Activated CD4-positive, alpha-beta T cell treated with anti-CD3 and anti-CD28 coated beads for 24 hours (primary cell): ENCODE measurements at places on chromosomes 5 and 9.

GRCh38 chr5:153352685-153353219 lies 137.7 kb upstream of the GRIA1 start:
- peak; percentile 1 for DNase-seq

GRCh38 chr9:112605963-112606699 lies 111.8 kb downstream of the INIP start:
- no peak for DNase-seq

- no peak for DNase-seq
Observed at GRCh38 chr9:120688758-120689157, 25.5 kb downstream of the MEGF9 start.

GRCh38 chr9:115098226-115098965 lies 19.6 kb downstream of the TNC start:
- no peak for DNase-seq

DNA sequence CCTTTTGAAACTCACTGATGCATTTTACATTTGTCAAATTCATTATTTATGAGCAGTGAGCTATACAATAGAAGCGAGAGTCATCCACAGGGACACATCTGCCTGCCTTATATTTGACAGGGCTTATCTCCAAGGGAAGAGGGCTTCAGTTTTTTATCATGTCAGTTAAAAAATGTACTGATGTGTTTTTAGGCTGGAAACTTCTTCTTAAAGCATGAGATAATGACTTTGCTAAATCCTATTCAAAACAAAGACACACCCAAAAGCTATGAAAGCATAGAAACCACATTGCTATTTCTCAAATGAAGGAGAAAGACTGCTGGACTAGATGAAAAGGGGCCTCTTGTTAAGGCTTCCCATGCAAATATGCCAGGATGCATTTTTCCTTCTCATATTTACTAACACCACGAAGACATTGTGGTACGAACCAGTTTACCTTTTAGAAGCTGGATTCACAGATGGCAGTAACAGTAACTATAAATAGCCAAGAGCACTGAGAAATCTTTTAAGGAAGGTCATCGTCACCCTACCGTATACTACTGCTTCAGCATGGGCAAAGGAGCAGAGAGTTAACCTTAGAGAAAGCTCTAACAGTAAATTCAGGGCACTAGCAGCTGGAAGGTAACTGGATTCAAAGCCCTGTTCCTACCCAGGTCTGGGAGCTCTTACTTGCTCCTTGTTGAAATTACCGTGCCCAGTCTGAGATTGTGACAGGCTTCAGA lies 86.3 kb upstream of the IFNK start:
- DNase-seq, result no peak

- no peak for DNase-seq
Observed at GRCh38 chr5:102289251-102289899, 6.7 kb downstream of the SLCO4C1 start.

GRCh38 chr5:9356351-9356825 lies 189.5 kb downstream of the SEMA5A start:
- DNase-seq, result no peak

DNA sequence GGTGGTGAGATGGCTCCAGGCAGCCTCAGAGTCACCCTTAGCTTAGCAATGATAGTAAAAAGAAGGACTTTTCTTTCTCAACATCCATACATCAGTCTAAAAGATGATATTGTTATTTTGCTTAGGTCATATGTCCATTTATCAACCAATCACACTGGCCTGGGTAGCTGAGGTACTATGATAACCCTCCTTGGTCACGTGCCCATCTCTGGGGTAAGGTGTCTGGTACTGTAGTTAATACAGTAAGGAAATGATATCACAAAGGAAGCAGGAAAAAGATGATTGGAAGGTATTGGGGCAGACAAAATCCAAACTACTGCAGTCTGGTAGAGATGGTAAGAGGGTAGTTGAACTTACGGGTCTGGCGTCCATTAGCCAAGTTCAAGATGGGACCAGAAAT lies 5.1 kb upstream of the SMAD5 start:
- DNase-seq, result no peak

GRCh38 chr5:158856291-158856690 lies 243.4 kb downstream of the EBF1 start:
- DNase-seq, result no peak

DNA sequence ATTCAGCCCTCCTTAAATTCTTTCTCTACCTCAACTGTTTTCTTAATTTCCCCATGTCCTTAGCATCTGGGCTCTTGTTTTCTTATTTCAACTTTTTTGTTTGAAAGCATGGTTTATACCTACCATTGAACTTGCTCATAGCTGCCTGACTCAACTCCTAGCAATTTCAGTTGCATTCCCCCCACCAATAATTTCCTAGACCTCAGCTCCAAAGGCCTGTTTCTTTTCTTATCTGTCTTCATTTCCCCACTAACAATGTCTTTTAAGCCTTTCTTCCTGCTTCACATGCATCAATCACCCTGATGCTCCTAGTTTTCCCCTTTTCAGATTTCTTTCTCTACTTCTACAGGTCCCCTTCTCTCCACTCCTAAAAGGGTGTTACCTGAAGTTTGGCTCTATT lies 129.7 kb upstream of the PDE4D start:
- no peak for DNase-seq

DNA sequence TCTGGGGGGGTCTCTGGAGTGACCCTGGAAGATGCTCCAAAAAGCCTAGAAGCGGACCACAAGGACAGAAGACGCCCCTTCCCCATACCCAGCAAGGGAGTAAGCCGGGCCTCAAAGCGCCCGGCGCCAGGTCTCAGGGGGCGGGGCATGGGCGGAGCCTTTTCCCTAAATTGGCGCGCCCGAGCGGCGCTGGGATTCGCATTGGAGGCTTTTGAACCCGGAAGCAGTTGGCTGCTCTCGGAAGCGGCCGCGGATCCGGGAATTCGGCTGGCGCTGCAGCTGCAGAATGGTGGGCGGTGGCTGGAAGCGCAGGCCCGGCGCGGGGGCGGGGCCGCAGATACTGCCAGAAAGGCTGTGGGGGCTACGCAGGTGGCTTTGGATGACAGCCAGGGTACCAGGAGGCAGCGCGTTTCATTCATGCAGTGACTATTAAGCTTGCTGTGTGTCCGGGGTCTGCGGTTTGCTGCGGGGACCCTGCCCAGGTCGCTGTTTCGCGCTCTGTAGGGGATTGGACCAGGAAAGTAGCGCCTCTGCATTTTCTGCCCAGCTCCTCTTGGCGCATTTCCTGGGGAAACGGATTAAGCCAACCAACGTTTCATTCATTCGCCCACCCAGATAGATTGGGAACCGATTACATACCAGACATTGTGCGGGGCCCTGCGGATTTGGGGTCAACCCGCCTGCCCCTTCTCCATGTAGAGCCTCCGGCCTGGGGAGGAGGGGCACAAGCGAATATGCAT lies 83.0 kb upstream of the FREM1 start:
- DNase-seq, result peak; percentile 59

- DNase-seq, result no peak
Observed at GRCh38 chr5:36422952-36423351, 121.2 kb upstream of the RANBP3L start.

- DNase-seq, result no peak
Observed at GRCh38 chr5:165360784-165361542, 1855.5 kb downstream of the MAT2B start.

DNA sequence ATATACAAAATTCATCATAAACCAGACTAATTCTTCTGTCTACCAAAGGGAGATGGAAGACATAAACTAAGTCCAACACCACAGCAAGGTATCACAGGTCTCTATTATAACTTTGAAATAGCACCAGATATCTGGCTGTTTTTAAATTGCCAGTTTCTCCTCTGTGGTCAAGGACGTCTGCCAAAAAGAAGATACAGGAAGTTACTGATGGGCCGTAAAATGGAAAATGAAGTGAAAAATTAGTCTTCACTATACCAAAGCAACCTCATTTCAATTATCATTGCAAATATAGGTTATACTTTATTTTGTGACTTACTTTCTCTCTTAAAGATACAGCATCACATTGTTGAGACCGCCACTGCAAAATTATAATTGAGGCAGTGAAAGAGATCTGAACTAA lies 225.5 kb downstream of the NDUFS4 start:
- DNase-seq, result no peak

- no peak for DNase-seq
Observed at GRCh38 chr9:108396193-108396592, 459.6 kb downstream of the ACTL7B start.

DNA sequence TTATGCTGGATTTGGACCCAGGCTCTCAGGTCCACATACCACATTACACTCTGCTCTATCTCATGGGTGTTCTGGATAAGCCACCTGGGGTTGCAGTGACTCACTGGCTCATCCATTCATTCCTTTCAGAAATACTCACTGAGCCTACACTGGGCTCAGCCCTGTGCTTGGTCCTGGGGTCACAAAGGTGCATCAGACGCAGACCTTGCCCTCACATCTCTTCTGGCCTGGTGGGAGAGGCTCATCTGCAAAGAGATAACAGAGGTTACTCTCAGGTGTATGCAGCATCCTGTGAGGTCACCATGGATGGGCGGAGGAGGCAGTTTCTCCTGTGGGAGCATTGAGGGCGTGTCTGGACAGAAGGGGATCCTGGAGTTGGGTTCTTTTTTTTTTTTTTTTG lies 12.1 kb downstream of the CDHR2 start:
- DNase-seq, result no peak

DNA sequence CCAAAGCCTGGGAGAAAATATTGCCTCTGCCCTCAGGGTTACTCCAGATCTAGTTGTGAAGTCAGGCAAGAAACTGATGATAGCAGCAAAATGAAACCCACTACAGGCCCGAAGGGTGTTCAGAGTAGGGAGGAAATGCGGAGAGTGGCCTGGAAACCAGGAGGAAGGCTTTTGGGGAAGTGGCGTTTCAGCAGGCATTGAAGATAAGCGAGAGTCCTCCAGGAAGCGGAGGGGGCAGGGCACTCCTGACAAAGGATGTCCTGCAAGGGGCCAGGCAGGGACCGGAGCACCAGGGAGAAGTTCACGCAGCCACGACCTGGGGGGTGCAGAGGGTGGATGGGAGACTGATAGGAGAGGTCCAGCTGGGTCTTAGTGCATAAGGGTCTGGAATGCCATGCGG lies 7.8 kb upstream of the FOXI1 start:
- DNase-seq, result no peak

- DNase-seq, result no peak
Observed at GRCh38 chr5:115180165-115180709, 10.5 kb upstream of the TRIM36 start.

- no peak for DNase-seq
Observed at GRCh38 chr9:125375820-125376219, 114.2 kb downstream of the GAPVD1 start.

GRCh38 chr9:75239176-75239575 lies 150.9 kb downstream of the OSTF1 start:
- no peak for DNase-seq

GRCh38 chr9:105233873-105234272 lies 10.6 kb upstream of the SLC44A1 start:
- DNase-seq, result no peak
